ENCODE measurements at places on chromosomes 12 and 14. TPM values are rescaled to one million over a fixed set of nuclear protein-coding genes. Genes with fewer than 3 reads are reported as not detected.

DNA sequence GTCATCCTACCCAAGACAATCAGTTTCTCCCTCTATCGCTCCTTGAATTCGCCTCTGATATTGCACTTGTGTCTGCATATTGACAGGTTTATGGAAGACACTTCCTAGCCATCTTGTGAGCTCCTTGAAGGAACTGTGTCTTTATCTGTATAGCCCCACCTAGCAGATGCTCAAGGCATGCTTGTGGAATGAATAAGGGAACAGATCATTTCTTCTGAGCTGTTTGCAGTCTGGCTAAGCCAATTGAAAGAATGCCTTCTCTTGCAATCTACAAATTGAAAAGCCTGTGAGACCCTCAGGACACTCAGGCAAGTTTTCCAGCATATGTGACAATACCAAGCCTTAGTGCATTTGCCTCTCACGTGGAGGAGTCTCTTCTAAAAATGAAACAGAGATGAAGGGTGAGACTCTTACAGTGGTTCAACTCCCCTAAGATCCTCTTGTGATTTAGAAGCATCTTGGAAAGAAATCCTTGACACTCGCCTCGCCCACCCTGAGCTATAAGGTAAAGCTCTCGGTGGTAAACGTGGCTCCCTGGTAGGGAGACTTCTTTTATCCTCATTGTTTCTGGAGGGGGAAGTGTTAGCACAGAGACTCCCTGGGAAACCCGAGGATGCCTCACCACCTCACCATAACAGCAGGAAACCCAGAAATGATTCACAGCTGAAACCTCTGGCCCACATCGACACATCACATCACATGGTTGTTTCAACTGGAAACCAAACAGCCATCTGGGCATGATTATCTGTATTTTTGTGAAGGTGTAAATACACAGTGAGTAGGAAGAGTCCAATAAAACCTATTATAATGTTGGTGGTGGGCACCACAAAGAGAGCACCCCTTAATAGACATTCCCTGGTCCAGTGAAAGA, 112.3 kb upstream of the BCL2L14 start:
- H3K4me1 ChIP-seq: no peaks in the 10 kb centered on the region
- H3K27me3 ChIP-seq: no peaks in the 10 kb centered on the region
- H3K36me3 ChIP-seq: no peaks in the 10 kb centered on the region
- H3K4me3 ChIP-seq: no peak overlapping the region
- no peak for DNase-seq

DNA sequence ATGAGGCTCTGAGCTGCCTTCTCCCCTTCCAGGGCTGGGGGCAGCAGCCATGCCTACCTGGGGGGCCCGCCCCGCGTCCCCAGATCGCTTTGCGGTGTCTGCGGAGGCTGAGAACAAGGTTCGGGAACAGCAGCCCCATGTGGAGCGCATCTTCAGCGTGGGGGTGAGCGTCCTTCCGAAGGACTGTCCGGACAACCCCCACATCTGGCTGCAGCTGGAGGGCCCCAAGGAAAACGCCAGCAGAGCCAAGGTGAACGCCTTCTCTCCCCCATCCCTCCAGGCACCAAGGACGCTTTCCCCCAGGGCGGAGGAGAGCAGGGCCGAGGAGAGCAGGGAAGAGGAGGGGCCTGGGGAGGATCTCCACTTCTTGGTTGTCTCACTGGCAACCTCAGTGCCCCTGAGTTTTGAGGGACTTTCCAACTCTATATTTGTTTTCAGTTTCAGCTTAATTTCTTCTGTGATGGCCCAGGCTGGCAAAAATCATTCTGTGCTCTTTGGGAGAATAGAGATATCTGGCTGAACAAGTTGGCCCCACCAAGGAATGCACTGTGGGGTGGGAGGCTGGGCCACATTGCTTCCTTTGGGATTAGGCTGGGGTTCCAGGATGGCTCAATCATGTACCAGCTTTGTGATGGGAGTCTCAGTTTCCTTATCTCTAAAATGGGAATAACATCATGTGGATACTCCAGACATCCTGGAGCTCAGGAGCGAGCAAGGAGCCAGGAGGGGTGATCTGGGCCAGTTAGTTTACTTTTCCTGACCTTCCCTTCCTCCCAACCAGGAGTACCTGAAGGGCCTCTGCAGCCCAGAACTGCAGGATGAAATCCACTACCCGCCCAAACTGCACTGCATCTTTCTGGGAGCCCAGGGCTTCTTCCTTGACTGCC, 1.2 kb downstream of the KHNYN start:
- peak overlapping the region; percentile 81 for H3K4me3 ChIP-seq
- H3K36me3 ChIP-seq: peaks cover 14% of the 10 kb centered on the region
- no peak for DNase-seq
- peak overlapping the region; percentile 90 for H3K27ac ChIP-seq

- H3K27me3 ChIP-seq: no peaks in the 10 kb centered on the region
- H3K36me3 ChIP-seq: no peaks in the 10 kb centered on the region
- H3K4me3 ChIP-seq: no peak overlapping the region
- H3K4me1 ChIP-seq: peaks cover 14% of the 10 kb centered on the region
- no peak for DNase-seq
Observed at GRCh38 chr12:106342397-106343213, 14.9 kb upstream of the POLR3B start.

DNA sequence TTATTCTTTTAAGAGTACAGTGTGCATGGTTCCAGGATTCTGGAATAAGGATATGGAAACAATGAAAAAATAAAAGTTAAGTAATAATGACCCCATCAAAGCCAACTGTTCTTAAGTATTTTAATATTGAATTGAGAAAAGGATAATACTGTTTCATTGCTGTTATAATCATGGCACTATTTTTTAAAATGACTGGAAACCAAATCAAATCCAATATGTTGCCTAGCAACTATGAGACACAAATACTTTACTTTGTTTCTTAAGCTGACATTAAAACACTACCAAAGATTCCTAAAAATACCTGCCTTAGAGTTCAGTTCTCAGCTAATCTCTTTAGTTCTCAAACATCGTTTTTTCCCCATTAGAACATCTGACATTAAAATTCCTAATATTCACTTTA, 66.4 kb upstream of the OTOGL start:
- H3K27me3 ChIP-seq: no peaks in the 10 kb centered on the region
- H3K36me3 ChIP-seq: no peaks in the 10 kb centered on the region
- no peak overlapping the region for H3K27ac ChIP-seq
- DNase-seq: no peak
- H3K4me1 ChIP-seq: no peaks in the 10 kb centered on the region

GRCh38 chr14:81172353-81172752, 48.4 kb downstream of the GTF2A1 start:
- no peaks in the 10 kb centered on the region for H3K4me1 ChIP-seq
- H3K36me3 ChIP-seq: no peaks in the 10 kb centered on the region
- H3K4me3 ChIP-seq: no peak overlapping the region
- no peaks in the 10 kb centered on the region for H3K27me3 ChIP-seq
- H3K27ac ChIP-seq: no peak overlapping the region

DNA sequence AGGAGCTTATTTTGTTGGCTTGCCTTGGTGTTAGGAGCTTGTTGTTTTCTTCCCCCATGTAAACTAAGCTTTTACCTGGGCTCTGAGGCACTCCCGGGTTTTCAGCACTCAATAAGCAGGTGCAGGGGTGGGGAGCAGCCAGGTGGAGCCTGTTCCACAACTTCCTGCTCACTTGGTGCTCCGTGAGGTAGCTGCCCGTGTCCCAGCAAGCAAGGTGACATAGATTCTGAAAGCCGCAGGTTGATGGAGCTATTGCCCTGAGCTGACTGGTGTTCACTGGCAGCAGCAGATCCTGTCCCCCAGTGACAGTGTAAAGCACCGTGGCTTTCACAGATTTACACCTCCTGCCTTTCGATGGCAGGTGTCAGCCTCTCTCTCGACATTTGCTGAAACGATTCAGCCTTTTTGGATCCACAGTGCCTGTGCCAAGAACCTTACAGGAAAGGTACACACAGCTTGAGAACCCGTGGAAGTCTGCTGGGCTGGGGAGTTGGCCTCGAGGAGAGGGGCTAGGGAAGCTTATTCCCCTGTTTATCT, 295.7 kb upstream of the FKBP4 start:
- H3K4me3 ChIP-seq: no peak overlapping the region
- no peak for DNase-seq
- no peak overlapping the region for H3K27ac ChIP-seq
- no peaks in the 10 kb centered on the region for H3K36me3 ChIP-seq
- H3K4me1 ChIP-seq: no peaks in the 10 kb centered on the region

- no peaks in the 10 kb centered on the region for H3K27me3 ChIP-seq
- H3K4me3 ChIP-seq: no peak overlapping the region
- no peaks in the 10 kb centered on the region for H3K4me1 ChIP-seq
- H3K27ac ChIP-seq: no peak overlapping the region
- no peaks in the 10 kb centered on the region for H3K36me3 ChIP-seq
- no peak for DNase-seq
Observed at GRCh38 chr12:20588042-20588441, 107.1 kb upstream of the SLCO1C1 start.

DNA sequence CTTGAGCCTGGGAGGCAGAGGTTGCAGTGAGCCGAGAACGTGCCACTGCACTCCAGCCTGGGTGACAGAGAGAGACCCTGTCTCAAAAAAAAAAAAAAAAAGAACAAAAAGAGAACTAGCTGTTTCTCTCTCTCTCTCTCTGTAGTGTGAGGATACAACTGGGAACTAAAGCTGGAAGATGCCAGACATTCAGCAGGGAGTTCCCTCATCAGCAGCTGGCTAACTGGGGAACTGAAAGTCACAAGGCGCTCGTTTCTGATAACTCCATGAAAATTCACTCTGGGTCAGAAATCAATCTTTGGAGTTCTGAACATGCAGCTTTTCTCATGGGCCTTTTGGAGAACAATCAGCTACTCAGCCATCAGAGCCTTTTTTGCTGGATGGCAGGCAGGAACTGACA, 43.5 kb upstream of the MAP1LC3B2 start:
- no peak for DNase-seq
- no peak overlapping the region for H3K4me3 ChIP-seq

GRCh38 chr14:23326491-23327332, 5.5 kb downstream of the PABPN1 start:
- H3K4me3 ChIP-seq: no peak overlapping the region
- no peaks in the 10 kb centered on the region for H3K27me3 ChIP-seq
- peaks cover 21% of the 10 kb centered on the region for H3K36me3 ChIP-seq
- H3K4me1 ChIP-seq: peaks cover 18% of the 10 kb centered on the region
- no peak overlapping the region for H3K27ac ChIP-seq

DNA sequence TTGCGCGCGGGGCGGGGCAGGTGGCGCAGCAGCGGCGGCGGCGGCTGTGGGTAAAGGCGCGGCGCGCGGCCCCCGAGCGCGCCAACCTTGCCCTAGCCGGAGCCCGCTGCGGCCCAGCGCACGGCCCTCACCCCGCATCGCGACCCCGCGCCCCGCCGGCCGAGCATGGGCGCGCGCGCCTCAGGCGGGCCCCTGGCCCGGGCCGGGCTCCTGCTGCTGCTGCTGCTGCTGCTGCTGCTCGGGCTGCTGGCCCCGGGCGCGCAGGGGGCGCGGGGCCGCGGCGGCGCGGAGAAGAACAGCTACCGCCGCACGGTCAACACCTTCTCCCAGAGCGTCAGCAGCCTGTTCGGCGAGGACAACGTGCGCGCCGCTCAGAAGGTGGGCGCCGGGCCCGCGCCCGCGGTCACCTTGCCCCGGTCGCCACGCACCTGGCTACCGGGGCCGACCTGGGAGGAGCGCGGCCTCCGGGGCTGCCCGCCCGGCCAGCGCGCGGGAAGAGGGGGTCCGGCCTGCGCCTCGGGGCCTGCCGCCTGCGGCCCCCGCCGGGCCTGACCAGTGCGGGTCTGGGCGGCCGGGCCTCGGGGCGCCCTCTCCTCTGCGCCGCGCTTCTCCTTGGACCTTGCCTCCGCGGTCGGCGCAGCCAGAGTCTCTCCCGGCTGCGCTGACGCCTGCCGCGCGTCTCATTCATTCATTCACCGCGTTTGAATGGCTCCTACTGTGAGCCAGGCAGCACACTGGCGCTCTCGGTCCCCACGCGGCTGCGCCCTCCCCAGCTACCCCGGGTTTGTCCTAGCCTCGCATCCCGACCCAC, at the start of gene BRI3BP:
TSS of gene BRI3BP (plus strand) at position 20 of the 811 bp plus-strand sequence. CDS start at position 166, 146 bp downstream.
- H3K27me3 ChIP-seq: no peaks in the 10 kb centered on the region
- no peaks in the 10 kb centered on the region for H3K36me3 ChIP-seq
- no peaks in the 10 kb centered on the region for H3K4me1 ChIP-seq
- peak; percentile 38 for DNase-seq
- peak within 1 kb of the TSS; percentile 32 for H3K27ac ChIP-seq

- no peak for DNase-seq
- H3K4me1 ChIP-seq: no peaks in the 10 kb centered on the region
- no peaks in the 10 kb centered on the region for H3K27me3 ChIP-seq
- peaks cover 7% of the 10 kb centered on the region for H3K36me3 ChIP-seq
Observed at GRCh38 chr14:75806352-75806832, 145.3 kb downstream of the TTLL5 start.

DNA sequence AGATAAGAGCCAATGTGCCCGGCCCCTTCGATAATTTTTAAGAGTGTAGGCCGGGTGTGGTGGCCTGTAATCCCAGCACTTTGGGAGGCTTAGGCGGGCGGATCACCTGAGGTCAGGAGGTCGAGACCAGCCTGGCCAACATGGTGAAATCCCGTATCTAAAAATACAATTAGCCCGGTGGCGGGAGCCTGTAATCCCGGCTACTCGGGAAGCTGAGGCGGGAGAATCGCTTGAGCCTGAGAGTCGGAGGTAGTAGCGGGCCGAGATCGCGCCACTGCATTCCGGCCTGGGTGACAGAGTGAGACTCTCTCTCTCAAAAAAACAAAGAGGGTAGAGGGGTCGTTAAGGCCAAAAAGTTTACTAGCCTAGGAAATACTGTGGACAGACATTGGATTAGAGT, 2.6 kb downstream of the KRAS start:
- no peak overlapping the region for H3K4me3 ChIP-seq
- no peak overlapping the region for H3K27ac ChIP-seq
- H3K36me3 ChIP-seq: no peaks in the 10 kb centered on the region
- H3K27me3 ChIP-seq: no peaks in the 10 kb centered on the region

- no peaks in the 10 kb centered on the region for H3K4me1 ChIP-seq
- H3K36me3 ChIP-seq: no peaks in the 10 kb centered on the region
- H3K4me3 ChIP-seq: no peak overlapping the region
- H3K27ac ChIP-seq: no peak overlapping the region
- no peaks in the 10 kb centered on the region for H3K27me3 ChIP-seq
Observed at GRCh38 chr12:44428825-44429224, 447.3 kb downstream of the NELL2 start.

- H3K27ac ChIP-seq: no peak overlapping the region
- no peaks in the 10 kb centered on the region for H3K4me1 ChIP-seq
- H3K36me3 ChIP-seq: no peaks in the 10 kb centered on the region
- no peak overlapping the region for H3K4me3 ChIP-seq
- peak; percentile 29 for DNase-seq
- no peaks in the 10 kb centered on the region for H3K27me3 ChIP-seq
Observed at GRCh38 chr12:31215518-31216232, 110.3 kb downstream of the SINHCAF start.

GRCh38 chr12:131555197-131555846, 155.6 kb upstream of the SFSWAP start:
- no peak overlapping the region for H3K4me3 ChIP-seq
- DNase-seq: no peak
- no peaks in the 10 kb centered on the region for H3K36me3 ChIP-seq
- H3K27me3 ChIP-seq: peaks cover 8% of the 10 kb centered on the region

Gene MMP17
- polyA plus RNA-seq: not detected

Gene SPATA7
- 2.9 TPM for polyA plus RNA-seq

Gene COQ6
- 19.9 TPM for polyA plus RNA-seq

Gene RPGRIP1
- polyA plus RNA-seq: 0.38 TPM

Gene SPIC
- 1.2 TPM for polyA plus RNA-seq

Gene FAR2
- 0.81 TPM for polyA plus RNA-seq

Gene STXBP6
- 3.8 TPM for polyA plus RNA-seq

Gene CNTN1
- polyA plus RNA-seq: 0.03 TPM

Gene USP5
- 15.2 TPM for polyA plus RNA-seq

Data from liver (tissue), 10 donors.